ELF-1 (cell line): ENCODE measurements at places on chromosomes 6 and 20.

DNA sequence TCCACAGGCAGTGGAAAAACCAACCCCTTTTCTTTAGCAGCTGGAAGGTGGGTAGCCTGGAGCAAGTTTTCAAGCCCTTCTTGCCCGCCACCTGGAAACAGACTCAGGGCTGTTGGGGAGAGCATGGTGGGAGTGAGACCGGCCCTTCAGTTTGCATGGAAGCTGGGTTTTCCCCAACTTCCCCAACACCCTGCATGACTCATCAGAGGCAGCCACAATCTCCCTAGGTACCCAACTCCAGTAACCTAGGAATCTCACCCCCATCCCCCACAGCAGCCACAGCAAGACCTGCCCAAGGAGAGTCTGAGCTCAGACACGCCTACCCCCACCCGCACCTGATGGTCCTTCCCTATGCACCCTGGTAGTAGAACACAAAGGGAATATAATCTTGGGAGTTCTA, 86.3 kb upstream of the IRAK1BP1 start:
- no peak for DNase-seq

- DNase-seq: no peak
Observed at GRCh38 chr20:34925981-34926380, 29.6 kb downstream of the GSS start.

DNA sequence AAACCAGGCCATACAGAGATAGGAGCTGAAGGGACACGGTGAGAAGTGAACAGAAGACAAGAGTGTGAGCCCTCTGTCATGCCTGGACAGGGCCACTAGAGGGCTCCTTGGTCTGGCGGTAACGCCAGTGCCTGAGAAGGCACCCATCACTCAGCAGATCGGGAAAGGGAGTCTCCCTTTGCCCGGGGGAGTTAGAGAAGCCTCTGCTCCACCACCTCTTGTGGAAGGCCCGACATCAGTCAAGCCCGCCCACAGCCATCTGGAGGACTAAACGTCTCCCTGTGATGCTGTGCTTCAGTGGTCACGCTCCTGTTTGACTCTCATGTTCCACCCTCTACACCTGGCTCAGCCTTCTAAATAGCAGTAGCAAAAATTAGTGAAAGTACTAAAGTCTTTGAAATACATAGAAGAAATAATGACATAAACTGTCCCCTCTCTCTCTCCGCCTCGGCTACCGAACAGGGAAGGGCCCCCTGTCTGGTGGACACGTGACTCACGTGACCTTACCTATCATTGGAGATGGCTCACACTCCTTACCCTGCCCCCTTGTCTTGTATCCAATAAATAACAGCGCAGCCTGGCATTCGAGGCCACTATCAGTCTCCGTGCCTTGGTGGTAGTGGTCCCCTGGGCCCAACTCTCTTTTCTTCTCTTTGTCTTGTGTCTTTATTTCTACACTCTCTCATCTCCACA, 66.7 kb downstream of the RPP21 start:
- DNase-seq: peak; percentile 82

DNA sequence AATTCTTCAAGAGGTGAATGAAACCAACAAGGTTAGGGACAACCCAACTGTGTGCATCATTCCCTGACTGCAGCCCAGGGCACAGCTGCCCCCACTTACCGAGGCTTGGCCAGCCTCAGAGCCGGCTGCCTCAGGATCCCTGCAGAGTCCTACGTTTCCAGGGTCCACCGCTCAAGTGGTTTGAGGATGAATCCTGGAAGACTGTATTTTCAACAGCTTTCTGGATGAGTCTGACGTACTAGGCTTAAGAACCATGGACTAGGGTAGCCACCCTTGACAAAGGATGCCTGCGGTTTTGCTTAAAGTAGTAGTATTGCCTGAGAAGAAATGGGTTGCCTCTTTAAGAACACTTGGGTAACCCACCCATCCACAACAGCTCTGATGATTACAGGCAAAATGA, 101.4 kb downstream of the FOXC1 start:
- DNase-seq: no peak

DNA sequence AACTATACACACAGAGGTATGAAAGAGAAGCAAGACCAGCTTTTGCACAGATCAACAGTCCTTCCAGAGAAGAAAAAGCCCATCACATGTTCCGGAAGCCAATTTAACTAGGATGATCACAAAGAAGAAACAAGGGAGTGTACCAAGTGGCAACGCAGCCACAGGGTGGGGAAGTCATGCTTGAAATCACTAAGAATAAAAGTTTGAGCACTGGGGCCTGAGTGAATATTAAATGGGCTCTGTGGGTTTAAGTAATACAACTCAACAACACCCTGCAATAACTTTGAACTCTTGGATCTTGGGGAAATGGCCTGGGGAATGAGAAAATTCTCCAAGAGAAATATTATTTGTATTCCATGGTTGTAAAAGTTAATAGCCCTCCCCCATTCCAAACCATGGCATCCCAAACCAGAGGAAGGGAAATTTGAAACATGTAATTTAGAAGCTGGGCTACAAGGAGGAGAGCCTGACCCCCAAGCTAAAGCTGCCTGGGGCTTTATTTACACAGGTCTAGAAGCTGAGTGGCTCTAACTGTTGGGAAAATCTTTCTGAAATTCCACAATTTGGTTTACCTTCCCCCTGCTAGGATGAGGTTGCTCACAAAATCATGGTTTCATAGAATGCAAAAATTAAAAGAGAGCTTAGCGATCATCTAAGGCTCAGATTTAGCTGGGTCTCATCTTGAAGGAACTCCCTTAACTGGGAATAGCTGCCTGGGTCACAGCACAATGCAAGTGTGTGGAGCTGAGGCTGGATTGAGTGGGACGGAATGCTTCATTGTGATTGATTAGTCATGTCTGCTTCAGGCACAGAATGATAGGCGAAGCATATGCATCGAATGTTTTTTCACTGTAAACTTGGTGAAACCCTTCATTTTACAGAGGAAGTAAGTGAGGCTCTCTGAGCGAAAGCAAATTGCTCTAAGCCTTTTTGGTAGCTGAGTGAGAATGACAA, 143.6 kb downstream of the BMP7 start:
- peak; percentile 50 for DNase-seq

- DNase-seq: no peak
Observed at GRCh38 chr20:43839793-43840199, 74.9 kb upstream of the TOX2 start.

- no peak for DNase-seq
Observed at GRCh38 chr20:35598899-35599775, 16.5 kb upstream of the SPAG4 start.

- no peak for DNase-seq
Observed at GRCh38 chr6:1770435-1770843, 160.7 kb downstream of the FOXC1 start.

DNA sequence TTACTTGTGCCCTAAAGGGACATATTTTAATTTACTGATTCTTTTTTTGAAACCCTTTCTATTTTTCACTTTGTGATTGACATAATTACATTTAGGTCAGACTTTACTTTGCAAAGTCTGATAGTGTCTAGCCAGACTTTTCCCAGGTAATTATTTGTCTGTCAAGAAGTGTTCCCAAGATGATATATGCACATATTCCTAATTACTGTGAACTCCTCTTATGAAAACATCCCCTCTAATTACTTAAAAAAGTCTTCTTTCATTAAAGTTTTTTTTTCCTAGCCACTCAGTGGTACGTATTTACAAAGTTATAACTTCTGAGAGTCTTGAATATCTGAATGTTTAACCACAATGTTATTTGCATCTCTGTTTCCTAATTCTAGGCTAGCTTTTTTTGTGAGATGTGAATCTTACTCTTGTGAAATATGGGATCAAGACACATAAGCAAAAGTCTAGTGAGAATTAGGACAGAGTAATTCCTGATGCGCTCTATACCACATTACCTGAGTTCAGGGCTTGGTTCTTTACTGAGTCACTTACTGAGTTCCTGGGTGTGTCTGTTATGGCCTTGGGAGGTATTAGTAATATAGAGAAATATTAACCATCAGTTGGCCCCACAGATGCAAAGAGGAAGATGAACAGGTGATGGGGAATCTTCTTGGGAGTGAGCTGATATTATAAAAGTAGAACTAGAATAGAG, 27.9 kb downstream of the FAM83B start:
- no peak for DNase-seq

DNA sequence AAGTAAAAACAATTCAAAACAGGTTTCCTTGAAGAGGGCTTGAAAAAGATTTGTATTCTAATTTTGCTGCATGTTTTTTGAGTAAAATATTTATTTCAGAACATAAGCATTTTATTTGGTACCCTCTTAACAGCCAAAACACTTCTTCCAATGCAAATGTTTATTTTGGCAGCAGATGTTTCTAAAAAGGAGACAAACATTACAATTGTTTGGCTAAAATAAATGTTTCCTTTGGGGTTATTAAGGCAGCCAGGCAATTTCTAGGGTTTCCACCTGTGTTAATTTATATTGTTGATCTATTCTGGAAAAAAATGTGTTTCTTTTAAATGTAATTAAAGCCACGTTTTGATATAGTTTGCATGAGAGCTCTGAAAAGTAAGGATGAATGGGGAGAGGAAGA, 56.6 kb downstream of the ARID1B start:
- DNase-seq: no peak

GRCh38 chr6:150651808-150652470, 52.3 kb downstream of the PLEKHG1 start:
- no peak for DNase-seq

DNA sequence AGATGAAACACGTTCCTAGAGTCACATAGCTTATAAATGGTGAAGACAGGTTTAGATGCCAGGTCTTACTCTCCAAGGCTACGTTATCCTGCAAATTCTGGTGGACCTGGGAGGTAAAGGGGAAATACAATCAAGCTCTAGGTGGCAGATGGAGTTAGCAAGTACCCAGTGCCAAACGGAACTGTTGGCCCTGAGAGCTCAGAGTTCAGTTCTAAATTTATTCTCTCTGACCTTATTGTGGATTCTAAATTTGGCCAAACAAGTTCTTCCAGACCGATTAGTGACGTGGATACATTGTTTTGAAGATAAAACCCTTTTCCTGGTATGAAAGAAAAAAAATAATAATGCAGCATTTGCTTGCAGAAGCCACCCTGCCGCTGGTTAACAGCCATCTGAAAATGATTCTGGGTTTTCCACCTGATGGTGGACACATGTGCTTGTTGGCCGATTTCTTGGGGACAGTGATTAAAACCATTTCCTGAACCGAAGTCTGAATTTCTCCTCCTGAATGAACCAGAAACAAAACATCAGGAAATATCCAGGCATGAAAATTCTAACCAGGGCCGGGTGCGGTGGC, 32.5 kb downstream of the RIPOR3 start:
- no peak for DNase-seq

DNA sequence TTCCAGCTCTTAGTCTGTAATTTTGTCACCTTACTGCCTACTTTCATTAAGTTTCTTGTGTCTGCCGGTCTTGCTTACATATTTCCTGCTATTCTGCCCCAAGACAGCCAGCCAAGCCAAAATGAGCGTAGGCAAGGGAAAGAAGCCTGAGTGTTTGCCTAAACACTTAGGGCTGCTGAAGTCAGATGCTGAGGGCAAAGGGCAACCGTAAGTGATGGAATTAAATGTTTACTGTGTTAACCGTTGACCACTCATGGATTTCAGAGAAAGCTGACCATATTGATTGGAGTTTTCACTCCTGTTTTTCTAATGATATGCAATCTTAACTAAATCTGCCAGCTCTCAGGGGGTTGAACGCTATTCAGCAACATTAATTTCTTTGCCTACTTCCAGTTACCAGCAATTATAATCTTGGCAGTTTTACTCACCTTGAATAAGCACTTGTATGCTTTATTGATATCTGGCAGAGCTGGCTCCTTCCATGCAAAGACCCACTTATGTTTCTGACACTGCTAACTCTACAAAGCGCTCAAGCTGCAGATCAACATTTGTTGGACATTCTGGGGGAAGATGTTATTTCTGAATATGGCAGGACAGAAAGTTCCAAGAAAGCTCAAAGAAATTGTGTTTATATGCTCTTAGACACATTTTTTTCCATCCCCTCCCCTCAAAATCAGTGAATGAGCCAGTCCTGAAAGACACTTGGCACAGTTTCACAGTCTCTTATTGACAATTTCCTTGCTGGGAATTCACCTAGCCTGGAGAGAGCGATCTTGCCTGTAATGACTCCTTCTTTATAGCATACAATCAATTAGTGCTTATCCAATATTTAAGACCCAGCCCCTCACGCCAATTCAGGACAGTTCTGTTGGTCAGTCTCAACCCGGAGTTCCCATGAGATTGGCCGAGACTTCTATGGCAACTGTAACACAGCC, 183.8 kb downstream of the PLCB1 start:
- no peak for DNase-seq

- DNase-seq: no peak
Observed at GRCh38 chr6:39982720-39983119, 48.5 kb upstream of the MOCS1 start.

DNA sequence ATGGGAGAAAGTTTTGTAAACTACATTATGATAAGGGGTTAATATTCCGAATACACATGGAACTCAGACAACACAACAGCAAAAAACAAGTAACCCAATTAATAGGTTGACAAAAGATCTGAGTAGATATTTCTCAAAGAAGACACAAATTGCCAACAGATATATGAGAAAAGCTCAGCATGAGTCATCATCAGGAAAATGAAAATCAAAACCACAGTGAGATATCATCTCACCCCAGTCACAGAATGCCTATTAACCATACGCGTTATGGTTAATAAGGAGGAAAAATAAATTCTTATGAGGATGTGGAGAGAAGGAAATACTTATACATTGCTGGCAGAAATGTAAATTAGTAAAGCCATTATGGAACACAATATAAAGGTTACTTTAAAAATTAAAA, 695.0 kb downstream of the COL12A1 start:
- DNase-seq: no peak

- DNase-seq: no peak
Observed at GRCh38 chr20:503048-503737, 40.4 kb downstream of the CSNK2A1 start.

DNA sequence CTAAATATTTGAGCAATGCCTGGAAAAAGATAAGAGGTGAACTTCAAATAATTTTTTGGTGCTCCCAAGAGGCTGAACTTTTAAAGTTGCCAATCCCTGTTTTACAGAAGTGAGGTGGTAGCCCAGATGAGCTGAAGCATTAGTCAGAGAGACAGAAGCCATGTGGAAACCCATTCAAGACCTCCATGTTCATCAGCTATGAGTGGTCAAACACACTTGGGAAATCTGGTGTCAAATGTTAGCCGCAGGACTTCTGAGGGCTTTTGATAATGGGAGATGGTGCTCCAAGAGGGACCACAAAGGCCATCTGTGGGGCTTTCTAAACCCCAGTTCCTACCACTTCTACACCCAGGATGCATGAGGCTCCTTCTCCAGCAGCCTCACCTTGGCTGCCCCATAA, 77.5 kb upstream of the MRPS10 start:
- no peak for DNase-seq
